Ascending aorta (tissue), 2 donors: ENCODE measurements at places on chromosomes 2 and 18.
A peak's percentile ranks its signal among the peaks of the same experiment; 100 is the strongest.

DNA sequence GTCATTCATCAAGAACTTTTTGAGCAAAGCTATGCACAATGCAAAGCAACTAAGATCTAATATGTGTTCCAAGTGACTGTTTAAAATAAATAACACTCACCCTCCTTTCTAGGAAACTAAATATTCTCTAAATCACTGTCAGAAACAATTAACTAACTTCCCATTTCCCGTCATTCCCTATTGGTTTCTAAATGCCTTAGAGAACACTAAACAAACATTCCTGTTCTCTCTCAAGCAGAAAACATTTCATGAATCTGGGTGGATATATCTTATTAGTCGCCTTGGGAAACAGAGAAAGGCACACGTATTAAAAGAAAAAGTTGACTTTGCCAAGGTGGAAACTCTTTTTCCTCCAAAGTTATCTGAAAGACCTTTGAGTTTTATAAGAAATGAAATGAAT, 735.2 kb downstream of the MBD2 start:
- DNase-seq: no peak

DNA sequence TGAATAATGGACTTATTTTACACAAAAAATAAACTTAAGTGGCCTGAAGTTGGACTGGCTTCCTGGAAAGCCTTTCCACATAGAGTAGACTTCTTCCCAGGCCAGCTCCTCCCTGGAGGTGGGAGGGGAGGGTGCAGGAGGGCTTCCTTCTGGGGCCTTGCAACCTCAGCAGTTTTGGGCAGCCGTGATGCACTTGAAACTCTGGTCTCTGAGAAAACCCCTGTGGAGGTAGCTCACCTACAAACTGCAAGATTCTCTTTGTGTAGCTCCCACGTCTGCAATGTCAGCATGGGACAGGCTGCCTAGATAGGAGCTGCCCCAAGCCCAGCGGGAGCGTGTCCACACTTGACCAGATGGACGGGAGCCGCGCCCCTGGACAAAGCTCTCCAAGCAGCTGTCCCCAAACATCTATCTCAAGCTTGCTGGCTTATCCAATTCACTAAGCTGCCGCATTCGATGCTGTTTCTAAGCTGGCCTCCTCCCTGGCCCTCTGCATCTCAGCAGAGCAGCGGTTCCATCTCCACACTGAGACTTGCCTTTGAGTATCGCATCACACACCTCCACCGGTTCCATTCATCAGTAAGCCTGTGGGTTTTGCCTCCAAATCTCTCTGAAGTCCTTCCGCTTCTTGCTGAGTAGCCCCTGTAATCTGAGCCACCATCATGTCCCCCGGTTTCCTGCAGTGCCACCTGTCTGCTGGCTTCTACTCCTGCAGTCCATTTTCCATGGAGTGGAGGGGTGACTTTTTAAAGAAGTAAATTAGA, 1.6 kb upstream of the LPIN1 start:
- no peak for DNase-seq

DNA sequence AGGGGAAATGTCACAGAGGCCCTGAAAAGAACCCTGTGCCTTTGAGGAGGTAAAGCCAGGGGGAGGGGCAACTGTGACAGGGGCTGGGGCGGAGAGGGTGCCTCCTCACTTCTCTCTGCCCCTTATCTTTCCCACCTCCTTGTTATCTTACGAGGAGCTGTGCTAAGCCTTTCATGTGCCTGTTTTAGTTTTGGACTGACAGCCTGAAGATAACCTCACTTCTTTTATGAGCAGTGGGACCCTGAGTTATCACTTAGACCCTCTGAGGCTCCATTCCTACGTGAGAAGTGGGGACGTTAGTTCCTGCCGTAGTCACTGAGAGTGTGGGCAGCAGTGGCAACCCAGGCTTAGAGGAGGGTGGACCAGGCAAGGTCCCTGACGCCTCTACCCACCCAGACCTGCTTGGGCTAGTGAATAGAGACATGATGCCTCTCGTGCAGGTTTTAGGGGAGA, 39.5 kb upstream of the LBH start:
- no peak for DNase-seq

GRCh38 chr2:231050018-231050901, 6.4 kb upstream of the PSMD1 start:
- no peak for DNase-seq

GRCh38 chr2:147033044-147033443, 811.8 kb upstream of the ACVR2A start:
- no peak for DNase-seq

GRCh38 chr2:85754313-85755095, 713 bp downstream of the ATOH8 start:
- no peak for DNase-seq

GRCh38 chr18:37299471-37300304, 265.9 kb downstream of the CELF4 start:
- peak; percentile 61 for DNase-seq

DNA sequence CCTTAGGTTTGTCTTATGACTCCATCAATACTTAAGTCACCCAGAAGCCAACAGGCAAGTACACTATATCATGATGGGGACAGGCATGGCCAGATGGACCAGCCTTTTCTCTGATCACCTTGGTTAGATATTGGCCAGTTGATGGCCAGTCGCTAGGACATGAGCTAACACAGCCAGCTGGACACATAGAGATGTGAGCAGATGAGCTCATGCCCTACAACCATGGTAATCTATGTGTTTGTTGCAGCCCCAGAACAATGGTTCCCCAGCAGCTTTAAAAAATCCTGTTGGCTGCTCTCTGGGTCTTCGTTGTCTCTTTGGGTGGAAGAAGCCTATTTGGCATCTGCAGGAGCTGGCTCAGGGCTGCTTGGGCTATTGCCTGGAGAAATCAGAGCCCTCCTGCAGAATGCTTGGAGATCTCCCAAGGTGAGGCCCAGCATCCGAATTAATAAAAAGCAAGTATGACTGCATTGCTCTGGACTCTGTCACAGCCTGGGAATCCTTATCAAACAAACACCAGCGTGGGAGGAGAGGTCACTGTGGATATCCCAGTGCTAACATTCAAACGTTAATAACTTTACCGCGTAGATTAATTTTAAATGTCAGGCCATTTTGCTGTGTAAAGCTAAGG, 62.3 kb upstream of the KLHL29 start:
- no peak for DNase-seq

GRCh38 chr18:9106800-9107584, 4.5 kb downstream of the NDUFV2 start:
- no peak for DNase-seq

- DNase-seq: no peak
Observed at GRCh38 chr2:12971581-12972365, 255.0 kb downstream of the TRIB2 start.

GRCh38 chr2:73339201-73339600, 45.9 kb upstream of the EGR4 start:
- DNase-seq: no peak

DNA sequence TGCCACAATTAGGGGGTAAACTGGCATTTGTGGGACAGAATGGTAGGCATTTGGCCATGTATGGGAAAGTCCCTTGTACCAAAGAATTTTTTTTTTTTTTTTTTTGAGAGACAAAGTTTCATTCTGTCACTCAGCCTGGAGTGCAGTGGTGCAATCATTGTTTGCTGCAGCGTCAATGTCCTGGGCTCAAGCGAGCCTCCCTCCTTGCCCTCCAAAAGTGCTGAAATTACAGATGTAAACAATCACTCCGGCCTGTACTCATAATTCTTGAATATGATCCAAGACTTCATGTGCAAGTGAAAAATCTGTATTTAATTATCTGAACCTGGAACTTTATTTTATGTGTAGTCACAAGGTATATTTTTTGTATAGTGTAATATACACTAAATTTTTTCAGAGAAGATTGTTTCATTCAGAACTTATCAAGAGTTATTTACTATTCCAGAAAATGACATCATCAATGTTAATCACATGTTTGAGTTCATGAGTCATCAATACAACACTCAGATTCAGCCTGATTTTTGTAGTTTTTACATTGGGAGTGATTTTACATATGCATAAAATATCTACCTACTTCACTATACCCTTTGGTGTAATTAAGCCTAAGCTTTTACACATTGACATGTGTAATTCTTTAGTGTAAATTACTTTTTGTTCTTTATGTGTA, 138.7 kb upstream of the L3MBTL4 start:
- no peak for DNase-seq

- DNase-seq: no peak
Observed at GRCh38 chr18:9825571-9826073, 60.2 kb upstream of the TXNDC2 start.

DNA sequence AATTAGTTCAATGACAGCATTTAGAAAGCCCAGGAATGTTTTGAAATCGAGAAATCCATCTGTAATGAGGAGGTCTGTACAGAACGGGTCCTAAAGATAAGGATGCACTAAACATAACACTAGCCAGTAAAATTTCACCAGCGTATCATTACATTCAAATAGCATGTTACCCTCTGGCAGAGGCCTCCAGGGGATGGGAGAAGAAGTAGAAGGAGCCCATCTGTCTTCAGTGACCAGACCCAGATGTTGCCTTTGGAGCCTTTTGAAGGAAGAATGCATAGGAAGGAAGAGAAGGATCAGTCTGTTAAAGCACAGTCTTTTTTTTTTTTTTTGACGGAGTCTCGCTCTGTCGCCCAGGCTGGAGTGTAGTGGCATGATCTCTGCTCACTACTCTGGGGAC, 86.1 kb upstream of the BCL2L11 start:
- DNase-seq: no peak

DNA sequence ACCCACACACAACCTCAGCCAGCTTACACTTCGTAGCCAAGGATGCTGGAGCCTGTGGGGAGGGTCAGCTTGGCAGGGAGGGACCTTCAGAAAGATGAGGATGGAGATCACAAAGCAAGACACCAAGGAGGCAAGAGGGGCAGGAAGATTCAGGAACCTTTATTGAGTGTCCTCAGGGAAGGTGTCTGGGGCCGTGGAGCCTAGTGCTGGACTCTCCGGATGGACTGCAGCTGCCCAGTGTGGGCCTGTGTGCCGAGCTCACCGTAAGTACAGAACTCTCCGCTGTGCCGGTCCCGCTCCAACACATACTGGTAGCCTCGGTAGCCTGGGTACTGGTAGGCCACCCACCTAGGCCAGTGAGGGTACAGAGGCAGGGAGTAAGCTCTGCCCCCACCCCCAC, 3.2 kb downstream of the CRYBA2 start:
- no peak for DNase-seq

- no peak for DNase-seq
Observed at GRCh38 chr2:144796936-144797335, 277.0 kb upstream of the ZEB2 start.
